ENCODE measurements at places on chromosomes 1 and 21. TPM values are rescaled to one million over a fixed set of nuclear protein-coding genes. Genes with fewer than 3 reads are reported as not detected.

The KRTAP12-2 gene
- not detected for total RNA-seq

The HLX gene
- 5.0 TPM for total RNA-seq

The OR2T11 gene
- not detected for total RNA-seq

The FCRL1 gene
- not detected for total RNA-seq

The TRAF3IP3 gene
- total RNA-seq: not detected

Data from A549 treated with AZD2906 at 1 μM for 4 hours (cell line).